Left kidney (tissue), 8 donors: ENCODE measurements at places on chromosomes 4 and X. TPM values are rescaled to one million over a fixed set of nuclear protein-coding genes. Genes with fewer than 3 reads are reported as not detected.

DNA sequence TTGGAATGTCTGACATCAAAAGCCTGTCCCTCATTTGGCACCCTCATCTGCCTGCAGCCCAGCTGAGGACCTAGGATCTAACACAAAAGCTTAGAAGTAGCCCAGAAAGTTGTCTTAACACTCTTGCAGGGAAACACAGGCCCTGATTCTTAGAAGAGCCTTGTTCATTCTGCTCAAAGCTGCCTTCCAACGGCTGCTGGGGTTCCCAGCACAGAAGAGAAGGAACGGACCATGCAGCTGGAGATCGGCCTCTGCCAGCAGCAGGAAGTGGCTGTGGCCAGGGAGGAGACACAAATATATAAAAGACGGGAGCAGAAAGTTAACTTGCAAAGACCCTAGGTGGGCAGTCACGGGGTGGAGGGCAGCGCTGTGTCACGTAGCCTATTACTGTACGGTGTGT, 20.4 kb downstream of the PRPS2 start:
- no peak for DNase-seq

GRCh38 chr4:52946855-52947254, 84.7 kb downstream of the RASL11B start:
- DNase-seq = no peak

GRCh38 chrX:16664074-16664473, 14.1 kb downstream of the S100G start:
- no peak for DNase-seq

DNA sequence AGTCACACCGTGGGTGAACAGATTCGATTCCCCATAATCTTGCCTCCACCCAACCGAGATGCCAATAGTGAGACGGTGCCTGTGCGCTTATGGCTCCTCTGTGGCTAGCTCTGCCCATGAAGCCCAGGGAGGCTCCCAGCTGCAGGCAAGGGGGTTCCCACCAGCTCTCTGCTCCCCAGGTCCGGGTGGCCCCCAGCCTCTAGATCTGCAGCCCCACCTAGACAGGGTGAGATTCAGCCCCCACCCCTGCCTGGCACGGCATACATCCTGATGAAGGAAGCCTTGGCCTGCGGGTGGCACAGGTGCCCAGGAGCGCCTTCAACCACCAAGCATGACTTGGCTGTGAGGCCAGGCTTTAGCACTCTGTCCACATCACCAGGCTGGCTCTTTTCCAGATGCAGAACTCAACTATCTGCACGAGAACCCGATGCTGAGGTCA, 40.6 kb downstream of the WDR1 start:
- no peak for DNase-seq

GRCh38 chr4:155769090-155769489, 10.3 kb downstream of the GUCY1B1 start:
- no peak for DNase-seq

- no peak for DNase-seq
Measured at GRCh38 chr4:175034986-175035705, 117.0 kb downstream of the ADAM29 start.

FAM9B gene
- polyA plus RNA-seq = 0.25 TPM
